ENCODE measurements at places on chromosomes 6 and 20.
A peak's percentile ranks its signal among the peaks of the same experiment; 100 is the strongest.

- no peak for DNase-seq
Observed at GRCh38 chr20:47061549-47061948, 166.9 kb downstream of the EYA2 start.

- DNase-seq = no peak
Observed at GRCh38 chr6:144898741-144899140, 613.6 kb downstream of the UTRN start.

DNA sequence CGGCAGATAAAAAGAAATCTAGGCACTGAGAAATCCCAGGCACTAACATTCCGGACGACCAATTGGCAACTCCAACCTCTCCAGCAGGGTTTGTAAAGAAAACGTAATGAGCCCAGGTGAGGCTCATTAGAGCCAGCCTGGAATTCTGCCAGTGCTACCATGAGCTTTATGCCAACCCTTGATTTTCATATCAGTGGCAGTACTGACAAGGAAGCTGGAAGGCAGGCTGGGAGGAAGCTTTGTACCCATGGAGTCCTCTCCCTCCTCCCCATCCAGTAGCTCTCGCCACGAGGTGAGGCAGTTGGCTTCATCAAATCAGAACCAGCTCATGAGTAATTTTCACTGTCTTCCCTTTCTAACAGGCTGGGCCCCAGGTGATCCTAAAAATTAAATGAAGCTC, 250.2 kb downstream of the ZNF217 start:
- no peak for DNase-seq

DNA sequence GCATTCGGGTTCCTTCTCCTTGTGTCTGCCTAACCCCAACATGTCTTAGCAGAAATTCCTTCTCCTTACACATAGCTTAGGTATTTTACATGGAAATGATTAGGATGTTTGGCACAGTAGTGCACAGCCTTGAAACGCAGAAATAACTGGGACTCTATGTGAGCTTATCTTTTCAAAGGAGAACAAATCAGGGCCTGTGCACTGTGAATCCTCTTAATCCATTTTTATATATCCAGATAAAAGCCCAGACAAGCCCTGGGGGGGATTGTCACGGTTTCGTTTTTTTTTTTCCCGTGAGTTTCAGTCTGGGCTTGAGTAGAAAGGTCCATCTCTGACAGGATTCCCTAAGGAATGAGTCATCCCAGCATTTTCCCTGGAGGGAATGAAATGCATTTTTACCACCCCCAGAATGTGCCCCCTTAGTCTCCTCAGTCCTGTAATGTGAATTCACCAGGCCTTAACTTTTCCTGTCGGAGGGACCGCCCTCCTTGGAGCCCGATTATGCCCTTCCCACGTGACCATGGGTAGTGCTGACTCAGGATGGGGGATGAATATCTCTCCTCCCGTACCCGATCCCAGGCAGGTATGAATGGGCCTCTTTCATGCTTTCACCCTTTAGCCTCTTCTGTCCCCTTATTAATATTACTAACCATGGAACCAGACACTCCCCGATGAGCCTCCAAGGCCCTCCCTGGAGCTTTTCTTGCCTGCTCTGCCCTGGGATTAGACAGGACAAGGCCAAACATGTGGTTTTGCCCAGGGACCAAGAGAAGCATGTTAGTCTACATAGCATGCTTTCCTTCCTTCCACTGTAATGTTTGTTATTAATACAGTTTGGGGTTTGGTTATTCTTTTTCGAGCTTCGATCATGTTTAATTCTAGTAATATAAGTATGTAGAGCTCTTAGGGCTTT, 23.9 kb upstream of the NAA20 start:
- DNase-seq = no peak

GRCh38 chr6:917296-917695, 224.4 kb upstream of the EXOC2 start:
- DNase-seq = no peak

GRCh38 chr6:6597682-6598081, 9.2 kb downstream of the LY86 start:
- DNase-seq = no peak

DNA sequence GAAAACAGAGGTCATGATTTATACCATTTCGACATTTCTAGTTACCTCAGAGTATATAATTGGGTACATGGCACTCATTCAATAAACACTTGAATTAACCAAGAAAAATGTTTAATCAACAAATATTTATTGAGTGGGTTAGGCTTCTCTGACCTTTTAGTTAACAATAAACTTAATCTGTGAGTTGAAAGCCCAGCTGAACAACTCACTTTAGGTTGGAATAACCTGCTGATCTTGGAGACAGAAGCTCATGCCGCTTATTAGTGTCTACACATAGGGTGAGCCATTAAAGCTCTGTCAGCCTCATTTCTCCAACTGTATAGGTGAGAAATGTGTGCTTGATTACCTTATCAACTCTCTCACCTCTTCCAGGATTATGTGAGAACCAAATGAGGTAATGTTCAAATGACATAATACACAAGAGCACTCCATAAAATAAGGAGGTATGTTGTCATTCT, 98.2 kb upstream of the DTNBP1 start:
- no peak for DNase-seq

DNA sequence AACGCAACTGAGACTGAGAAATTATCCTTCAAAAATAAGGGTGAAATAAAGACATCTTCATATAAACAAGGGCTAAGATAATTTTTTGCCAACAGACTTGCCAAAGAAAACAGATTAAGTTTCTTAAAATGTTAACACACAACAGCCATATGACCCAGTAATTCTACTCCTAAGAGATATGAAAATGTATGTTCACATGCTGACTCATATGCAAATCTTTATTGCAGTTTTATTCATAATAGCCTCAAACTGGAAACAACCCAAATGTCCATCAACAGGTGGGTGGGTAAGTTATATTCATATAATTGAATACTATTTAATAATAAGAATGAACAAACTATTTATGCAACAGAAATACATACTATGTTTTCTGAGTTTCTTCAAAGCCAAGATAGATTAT, 140.1 kb downstream of the REV3L start:
- DNase-seq = no peak

- DNase-seq = no peak
Observed at GRCh38 chr6:100664274-100665040, 199.7 kb upstream of the SIM1 start.

GRCh38 chr6:35473075-35473849, 5.1 kb downstream of the RPL10A start:
- DNase-seq = no peak

DNA sequence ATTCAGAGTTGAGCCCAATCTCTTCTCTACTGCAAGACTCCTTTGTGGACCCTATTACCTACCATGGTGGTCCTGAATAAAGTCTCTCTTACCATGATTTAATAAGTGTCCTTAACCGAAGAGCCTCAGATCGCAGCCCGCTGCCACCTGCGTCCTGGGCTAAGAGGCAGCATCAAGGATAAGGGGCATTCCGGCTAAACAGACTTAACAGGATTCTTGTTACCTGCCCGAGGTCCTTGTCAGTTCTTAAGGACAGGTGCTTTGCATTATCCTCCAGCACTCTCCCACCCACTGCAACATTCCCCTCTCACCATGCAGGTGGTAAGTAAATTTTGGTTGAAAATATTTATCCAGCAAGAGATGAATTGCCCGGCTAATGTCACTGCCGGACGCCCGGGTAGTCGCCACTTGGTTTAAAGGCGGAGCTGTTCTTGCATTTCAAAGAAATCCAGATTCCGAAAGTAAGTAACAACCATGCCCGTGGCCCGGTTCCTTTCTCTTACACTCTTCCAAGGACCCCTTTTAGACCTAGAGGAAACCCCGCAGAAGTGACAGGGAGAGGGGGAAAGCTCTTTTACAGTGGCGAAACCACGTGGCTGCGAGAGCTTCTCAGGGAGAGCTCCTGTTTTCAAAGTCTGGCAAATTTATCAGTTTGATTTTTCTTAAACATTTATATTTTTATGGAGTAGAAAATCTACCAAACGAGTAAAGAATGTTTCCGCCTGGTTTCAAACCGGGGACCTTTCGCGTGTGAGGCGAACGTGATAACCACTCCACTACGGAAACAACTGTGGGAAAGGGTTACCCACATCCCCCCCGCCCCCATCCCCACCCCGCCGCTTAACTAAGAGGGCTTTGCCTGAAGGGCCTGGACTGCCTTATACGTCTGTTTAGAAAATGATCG, 41.9 kb upstream of the PRSS16 start:
- DNase-seq = no peak

- DNase-seq = no peak
Observed at GRCh38 chr6:47663462-47664216, 34.7 kb upstream of the ADGRF4 start.

- no peak for DNase-seq
Observed at GRCh38 chr6:30121446-30122366, 8.8 kb upstream of the TRIM31 start.

DNA sequence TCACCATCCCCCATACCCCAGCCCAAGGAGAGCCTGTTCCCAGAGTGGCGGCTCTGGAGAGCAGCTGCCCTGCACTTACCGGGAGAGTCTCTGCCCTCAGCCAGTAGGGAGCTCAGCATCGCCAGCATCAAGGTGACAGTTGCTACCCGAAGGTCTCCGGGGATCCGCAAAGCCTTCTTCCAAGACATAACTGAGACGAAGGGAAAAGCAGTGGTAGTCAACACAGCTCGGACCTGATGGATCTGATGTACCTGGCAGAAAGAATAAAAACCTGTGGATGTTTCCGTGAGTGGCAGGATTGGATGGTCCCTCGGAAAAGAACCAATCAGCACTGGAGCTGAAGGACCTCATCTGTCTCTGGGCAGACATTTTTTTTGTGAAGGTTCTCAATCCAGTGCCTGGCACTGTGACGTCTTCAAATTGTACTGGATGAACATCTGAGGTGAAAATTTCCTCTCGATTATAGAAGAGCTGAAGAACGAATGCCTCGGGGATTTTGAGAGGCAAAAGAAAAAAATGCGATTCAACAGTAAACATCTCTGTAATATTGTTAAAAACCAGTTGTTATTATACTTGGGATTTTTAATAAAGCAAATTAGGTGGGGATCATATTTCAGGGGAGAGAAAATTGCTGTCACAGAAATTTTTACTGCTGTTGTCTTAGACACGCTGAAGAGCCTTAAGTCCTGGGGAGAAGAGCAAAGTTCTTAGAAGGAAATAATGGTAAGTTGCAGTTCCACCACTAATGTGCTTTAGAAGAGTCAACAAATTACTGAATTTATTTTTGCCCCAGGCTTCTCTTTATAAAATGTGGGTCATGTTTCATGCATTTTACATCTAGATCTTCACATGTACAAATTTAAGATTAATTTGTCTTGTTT, at the start of gene HLA-DQB1:
Gene HLA-DQB1, minus strand, starts transcription at position 238 of the 881 bp plus-strand sequence. Its CDS starts 50 bp downstream, at position 188.
- peak; percentile 28 for DNase-seq

- no peak for DNase-seq
Observed at GRCh38 chr6:113741651-113742050, 115.5 kb upstream of the MARCKS start.

DNA sequence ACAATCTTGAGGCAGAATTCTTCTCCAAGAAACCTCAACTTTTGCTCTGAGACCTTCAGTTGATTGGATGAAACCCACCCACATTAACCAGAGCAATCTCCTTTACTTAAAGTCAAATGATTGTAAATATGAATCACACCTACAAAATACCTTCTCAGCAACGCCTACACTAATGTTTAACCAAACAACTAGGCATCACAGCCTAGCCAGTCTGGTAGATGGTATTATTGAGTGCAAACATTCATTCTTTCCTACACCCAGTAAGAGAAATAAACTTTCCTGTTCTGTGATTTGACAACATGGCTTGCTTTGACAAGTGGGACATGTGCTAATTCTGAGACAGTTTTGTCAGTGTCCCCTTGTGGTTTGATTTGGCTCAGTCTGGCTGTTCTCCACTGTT, 252.2 kb downstream of the HACE1 start:
- DNase-seq = no peak

DNA sequence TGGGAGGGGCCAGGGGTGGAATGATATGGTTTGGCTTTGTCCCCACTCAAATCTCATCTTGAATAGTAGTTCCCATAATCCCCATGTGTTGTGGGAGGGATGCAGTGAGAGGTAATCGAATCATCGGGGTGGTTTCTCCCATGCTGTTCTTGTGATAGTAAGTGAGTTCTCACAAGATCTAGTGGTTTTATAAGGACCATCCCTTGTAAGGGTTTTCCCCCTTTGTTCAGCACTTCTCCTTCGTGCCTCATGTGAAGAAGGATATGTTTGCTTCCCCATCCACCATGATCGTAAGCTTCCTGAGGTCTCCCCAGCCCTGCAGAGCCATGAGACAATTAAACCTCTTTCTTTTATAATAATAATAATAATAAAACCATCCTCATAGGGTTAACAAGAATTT, 88.8 kb upstream of the PRND start:
- DNase-seq = no peak

GRCh38 chr6:41122373-41122772, 31.8 kb downstream of the TREML1 start:
- no peak for DNase-seq

GRCh38 chr20:63648190-63648589, 5.0 kb downstream of the STMN3 start:
- no peak for DNase-seq

- no peak for DNase-seq
Observed at GRCh38 chr20:16100767-16101166, 472.5 kb downstream of the KIF16B start.

GRCh38 chr6:167092672-167093339, 30.1 kb upstream of the CCR6 start:
- DNase-seq = no peak

DNA sequence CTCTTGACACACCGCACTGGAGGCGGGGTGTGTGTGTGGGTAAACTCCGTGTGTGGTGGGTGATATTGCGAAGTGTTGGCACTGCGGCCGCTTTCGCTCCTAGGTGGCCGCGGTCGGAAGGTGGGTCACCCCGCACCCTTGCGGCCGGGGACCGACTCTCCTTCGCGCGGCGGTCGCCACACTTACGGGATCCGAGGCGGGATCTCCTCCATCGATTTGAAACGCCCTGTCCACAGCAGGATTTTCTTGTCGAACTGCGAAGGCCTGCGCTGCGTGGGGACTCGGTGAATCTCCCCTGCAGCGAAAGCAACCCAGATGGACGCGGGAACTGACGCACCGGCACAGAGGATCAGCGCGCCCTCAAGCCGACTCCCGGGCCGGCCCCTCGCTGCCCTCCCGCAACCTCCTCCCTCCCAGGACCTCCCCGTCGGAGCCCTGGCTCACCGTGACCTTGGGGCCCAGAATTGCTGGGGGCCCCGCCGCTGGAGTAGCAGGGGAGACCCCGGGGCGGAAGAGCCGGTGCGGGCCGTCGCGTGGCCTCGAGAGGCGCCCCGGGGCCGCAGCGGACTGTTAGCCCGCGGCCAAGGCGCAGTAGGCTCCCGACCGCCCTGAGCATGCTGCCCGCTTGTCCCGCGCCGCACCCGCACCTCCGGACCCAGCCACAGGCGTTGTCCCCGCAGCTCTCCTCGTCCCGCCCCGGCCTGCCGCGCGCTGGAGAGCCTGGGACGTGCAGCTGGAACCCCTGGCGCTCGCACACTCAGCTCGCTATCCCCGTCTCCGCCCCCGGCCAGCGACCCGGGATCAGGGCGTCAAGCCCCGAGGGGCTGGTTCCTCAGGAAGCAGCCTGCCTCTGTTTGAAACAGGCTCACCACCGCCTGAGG, at the start of gene FAM162B:
Gene FAM162B, minus strand, starts transcription at position 759 of the 881 bp plus-strand sequence. Its CDS starts 143 bp downstream, at position 616.
- DNase-seq = no peak

- no peak for DNase-seq
Observed at GRCh38 chr20:47753576-47754387, 31.5 kb downstream of the SULF2 start.

- DNase-seq = no peak
Observed at GRCh38 chr6:144411531-144412165, 126.5 kb downstream of the UTRN start.
